CD4-positive, alpha-beta T cell treated with Interleukin-1 beta for 1 hour (primary cell): ENCODE measurements at places on chromosomes 4 and X.

- DNase-seq = no peak
Measured at GRCh38 chr4:71648923-71649322, 135.0 kb downstream of the GC start.

- DNase-seq = no peak
Measured at GRCh38 chr4:25937801-25938200, 23.8 kb downstream of the SMIM20 start.

GRCh38 chrX:48045410-48046311 lies 25.8 kb downstream of the ZNF630 start:
- DNase-seq = no peak

- DNase-seq = no peak
Measured at GRCh38 chrX:17743913-17744312, 6.6 kb downstream of the SCML1 start.

- DNase-seq = no peak
Measured at GRCh38 chr4:162707962-162708361, 458.7 kb downstream of the NAF1 start.

DNA sequence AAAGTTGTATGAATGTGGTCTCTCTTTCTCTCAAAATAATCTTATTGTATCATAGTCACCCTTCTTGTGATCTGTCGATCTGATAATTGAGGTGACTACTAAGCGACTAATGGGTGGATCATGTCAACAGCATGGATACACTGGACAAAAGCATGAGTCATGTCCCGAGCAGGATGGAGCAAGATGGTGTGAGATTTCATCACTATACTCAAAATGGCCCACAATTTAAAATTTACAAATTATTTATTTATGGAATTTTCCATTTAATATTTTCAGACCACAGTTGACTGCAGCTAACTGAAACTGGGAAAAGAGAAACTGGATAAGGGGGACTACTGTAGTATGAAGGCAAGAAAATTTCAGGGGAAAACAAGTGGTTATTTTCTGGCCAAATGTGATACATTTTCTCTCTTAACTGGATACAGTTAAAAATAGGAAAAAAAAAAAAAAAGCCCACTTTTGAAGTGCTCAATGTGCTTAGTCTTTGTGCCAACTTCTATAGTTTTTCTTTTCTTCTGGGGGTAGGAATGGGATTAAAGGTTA lies 25.3 kb downstream of the FAM241A start:
- DNase-seq = no peak

- no peak for DNase-seq
Measured at GRCh38 chrX:27451324-27451723, 11.8 kb downstream of the PPP4R3C start.

GRCh38 chrX:77900688-77901087 lies 1.4 kb downstream of the COX7B start:
- no peak for DNase-seq

GRCh38 chr4:53480909-53481308 lies 103.5 kb downstream of the FIP1L1 start:
- DNase-seq = no peak

DNA sequence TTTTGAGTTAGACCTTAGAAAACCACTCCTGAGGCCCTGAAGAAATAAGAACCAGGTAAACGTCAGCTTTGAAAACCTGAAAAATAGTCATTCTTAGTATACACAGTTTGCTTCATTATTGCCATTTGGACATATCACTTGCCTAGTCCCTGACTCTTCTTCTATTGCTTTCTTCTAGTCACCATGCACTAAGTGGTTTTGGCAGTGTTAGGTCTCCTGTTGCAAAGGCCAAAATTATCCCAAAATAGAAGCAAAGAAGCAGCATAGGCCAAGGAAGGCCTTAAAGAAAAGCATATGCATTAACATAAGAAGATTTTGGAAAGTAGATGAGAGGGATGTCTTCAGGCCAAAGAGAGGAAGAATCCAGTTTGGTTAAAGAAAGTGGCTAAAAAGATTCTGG lies 24.1 kb upstream of the SMPX start:
- DNase-seq = no peak

DNA sequence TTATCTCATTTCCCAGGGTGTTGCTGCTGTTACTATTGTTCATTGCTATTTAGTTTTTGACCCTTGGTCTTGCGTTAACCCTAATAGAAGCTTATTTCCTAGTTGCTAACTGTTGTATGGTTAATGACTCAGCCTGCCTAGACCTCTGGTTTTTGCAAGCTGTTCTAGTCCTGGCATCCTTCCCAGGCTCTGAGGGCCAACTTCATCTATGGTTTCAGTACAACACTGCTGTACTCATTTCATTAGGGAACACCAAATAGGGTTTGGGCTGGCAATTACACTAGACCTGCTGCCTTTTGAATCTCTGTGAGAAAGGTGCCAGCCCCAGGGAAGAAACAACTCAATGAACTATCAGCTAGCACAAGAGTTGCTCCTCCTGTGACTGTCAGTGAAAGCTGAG lies 59.6 kb downstream of the DCX start:
- DNase-seq = no peak

GRCh38 chr4:20629186-20630106 lies 70.8 kb upstream of the PACRGL start:
- no peak for DNase-seq

GRCh38 chrX:135000516-135000915 lies 9.7 kb downstream of the SMIM10 start:
- no peak for DNase-seq

- no peak for DNase-seq
Measured at GRCh38 chrX:150715184-150715583, 22.0 kb downstream of the MTMR1 start.

DNA sequence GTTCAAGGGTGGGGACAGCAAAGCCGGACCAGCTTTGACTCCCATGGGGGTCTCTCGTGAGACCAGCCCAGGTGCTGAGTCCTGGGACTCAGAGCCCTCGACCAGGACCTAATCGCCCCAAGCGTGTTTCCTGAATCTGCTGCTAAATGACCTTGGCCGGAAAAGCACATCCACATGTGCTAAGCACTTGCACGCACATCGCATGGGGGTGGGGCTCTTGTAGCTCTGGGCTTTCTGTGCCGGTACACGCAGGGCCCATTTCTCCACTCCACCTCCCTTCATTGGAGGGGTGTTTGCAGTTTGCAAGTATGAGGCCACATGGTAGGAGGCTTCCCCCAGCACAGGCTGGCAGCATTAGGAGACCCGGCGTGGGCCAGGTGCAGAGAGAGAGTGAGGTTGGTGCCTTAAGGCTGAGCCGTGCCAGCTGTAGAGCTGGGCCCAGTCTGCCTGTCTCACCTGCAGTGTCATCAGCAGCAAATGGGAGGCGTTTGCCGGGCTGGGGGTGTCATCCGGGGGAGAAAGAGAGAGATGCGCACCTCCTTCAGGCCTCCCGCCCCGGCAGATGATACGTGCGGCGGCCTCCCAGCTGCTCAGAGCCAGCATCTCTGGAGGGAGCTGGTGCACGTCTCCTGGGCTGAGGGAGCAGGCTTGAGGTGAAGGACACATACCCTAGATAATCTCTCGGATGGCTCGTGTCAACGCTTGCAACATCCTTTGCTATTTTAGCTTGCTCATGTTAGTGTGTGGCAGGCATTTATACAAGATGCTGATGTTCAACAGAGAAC lies 45.2 kb upstream of the CLCN4 start:
- peak; percentile 75 for DNase-seq

GRCh38 chrX:45794995-45795337 lies 594.3 kb upstream of the DIPK2B start:
- DNase-seq = no peak

DNA sequence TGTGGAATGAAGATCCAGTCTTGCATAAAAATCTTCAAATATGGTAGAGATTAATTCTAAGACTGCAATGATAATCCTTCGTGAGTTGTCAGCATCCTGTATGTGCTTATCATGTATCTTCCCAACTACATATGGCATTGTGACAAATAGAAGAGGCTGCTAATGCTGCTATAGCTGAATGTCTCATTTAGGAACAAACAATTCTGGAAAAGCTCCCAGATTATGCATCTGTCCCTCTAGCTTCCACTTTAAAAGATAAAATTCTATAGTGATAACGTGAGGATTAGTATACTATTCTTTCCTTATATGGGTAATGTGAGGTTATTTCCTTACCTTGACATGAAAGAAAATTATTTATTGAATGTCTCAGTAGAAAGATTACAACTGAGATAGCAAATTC lies 930.9 kb downstream of the DMD start:
- no peak for DNase-seq

GRCh38 chrX:112746812-112747595 lies 67.3 kb upstream of the LHFPL1 start:
- DNase-seq = no peak

GRCh38 chr4:89820010-89820409 lies 17.0 kb downstream of the SNCA start:
- DNase-seq = no peak

GRCh38 chrX:132208422-132208821 lies 10.8 kb downstream of the RAP2C start:
- no peak for DNase-seq

DNA sequence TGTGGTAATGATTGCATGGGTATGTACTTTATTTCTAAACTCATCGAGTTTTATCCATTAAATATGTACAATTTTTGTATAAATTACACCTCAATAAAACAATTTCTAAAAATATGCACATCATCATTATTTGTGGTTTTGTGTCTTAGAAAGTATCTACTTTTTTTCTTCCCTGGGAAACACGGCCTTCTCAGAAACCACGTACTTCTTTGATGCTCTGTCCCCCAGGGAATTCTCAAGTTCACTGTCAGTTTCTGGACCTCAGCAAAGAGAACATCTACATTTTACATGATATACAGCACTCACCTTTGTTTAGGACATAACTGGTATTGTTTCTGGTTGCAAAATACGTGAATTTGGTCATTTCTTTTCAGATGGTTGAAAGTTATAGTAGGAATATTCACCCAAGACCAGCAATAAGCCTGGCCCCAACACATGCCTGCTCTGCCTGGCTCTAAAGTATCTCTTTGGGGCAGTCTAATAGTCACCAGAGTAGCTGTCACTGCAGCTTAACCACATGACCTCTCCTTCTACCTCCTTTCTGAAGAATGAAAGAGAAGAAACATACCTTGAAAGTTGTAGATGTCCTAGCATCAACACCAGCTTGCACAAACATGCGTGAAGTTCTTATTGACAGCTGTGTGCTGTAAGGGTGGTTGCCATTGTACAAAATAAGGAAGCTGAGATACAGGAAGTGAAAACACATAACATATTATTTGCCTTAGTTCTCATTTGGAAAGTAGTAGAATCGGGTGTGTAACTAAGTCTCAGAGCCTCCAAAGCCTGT lies 48.4 kb upstream of the SPANXN4 start:
- no peak for DNase-seq

DNA sequence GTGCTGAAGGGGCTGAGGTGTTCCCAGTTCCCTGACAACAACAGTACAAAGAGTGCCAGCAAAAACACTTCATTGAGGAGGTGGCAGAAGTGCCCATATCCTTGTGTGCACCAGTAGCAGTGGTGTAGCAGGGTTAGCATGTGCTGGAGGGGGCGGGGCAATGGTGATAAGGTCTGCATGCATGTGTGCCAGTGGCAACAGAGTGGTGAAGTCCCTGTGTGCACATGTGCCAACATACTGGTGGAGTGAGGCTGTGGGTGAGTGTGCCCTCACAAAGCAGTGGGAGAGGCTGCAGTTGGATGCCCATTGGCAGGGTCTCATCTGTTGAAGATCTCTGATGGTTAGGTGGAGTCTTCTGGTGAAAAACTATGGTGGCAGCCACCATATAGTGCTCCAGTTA lies 994.6 kb downstream of the PCDH19 start:
- DNase-seq = no peak

- DNase-seq = no peak
Measured at GRCh38 chrX:48569958-48570357, 4.3 kb upstream of the RBM3 start.

GRCh38 chrX:124435616-124436015 lies 89.3 kb downstream of the SH2D1A start:
- no peak for DNase-seq

GRCh38 chr4:126697748-126698147 lies 935.0 kb upstream of the INTU start:
- DNase-seq = no peak

DNA sequence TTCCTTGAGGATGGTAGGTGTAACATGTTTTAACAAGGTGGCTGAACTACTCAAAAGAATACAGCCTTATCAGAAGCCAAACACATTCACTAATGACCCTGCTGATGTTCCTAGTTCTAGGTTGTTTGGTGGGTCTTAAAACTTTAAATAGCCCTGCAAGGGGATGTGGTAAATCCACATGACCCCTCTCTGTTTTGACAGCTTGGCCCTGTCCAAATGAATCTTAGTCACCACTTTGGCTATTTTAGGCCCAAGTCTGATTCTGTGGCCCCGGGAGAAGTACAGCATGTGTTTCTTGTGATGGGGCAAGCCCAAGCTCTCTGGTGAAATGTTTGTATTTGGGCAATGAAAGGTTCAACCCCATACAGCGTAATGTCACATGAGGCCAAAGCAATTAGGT lies 54.5 kb upstream of the GPR34 start:
- DNase-seq = no peak

DNA sequence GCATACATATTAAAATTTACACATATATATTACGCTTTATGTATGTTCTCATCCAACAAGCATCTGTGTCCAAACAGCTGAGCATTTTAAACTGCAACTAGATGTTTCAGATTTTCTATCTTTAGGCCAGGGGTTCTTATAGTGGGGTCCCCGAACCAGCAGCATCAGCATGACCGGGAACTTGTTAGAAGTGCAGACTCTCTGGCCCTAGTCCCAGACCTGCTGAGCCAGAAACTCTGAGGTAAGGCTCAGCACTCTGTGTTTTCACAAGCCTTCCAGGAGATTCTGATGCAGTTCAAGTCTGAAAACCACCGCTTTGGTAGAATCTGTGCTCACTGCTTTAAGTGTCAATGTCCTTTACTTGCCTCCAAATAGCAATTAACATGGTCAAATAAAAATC lies 266.2 kb upstream of the CASK start:
- no peak for DNase-seq

GRCh38 chr4:73103799-73104503 lies 34.4 kb upstream of the COX18 start:
- DNase-seq = no peak

GRCh38 chr4:7403001-7403400 lies 31.7 kb downstream of the PSAPL1 start:
- no peak for DNase-seq

DNA sequence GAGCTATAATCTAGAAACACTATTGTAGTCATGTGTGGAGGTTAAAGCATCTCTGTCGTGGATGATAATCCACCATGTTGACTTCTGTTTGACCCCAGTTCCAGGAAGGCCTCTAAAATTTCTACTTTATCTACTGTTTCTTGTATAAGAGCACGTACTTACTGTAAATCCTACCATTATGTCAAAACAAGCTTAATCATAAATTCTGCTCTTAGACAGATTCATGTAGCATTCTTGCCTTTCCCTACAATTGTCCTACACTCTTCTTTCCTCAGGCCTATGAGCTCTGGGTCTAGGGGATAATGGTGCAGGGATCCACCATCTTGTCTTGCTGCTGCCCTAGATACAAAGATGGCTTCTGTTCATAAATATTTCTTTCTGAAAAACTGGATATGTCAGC lies 2594.3 kb downstream of the ARAP2 start:
- no peak for DNase-seq

- no peak for DNase-seq
Measured at GRCh38 chrX:136823175-136823574, 42.4 kb upstream of the ARHGEF6 start.
